ENCODE measurements at places on chromosomes 6 and 20.
A peak's percentile ranks its signal among the peaks of the same experiment; 100 is the strongest.

- DNase-seq, result no peak
Observed at GRCh38 chr20:36491901-36492617, 49.3 kb upstream of the MYL9 start.

- DNase-seq, result no peak
Observed at GRCh38 chr6:1587546-1587945, 22.2 kb upstream of the FOXC1 start.

DNA sequence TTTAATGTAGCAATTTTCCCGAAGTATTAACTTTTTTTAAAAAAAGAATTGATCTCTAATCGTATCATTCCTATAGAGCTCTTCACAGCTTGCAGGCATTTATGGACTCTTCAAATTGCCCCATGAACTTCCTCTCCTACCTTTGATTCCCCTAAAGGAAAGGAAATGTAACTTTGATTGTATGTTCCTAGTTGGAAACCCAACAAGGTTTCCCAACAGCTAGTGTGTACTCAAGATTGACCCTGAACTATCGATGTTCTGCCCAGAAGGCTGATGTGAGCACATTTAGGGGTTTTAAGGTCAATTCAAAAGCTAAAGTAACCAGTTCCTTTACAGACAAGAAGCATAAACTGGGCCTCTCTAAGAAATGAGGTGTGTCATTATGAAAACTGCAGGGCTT is 491.7 kb downstream of the PTPRT start:
- DNase-seq, result no peak

DNA sequence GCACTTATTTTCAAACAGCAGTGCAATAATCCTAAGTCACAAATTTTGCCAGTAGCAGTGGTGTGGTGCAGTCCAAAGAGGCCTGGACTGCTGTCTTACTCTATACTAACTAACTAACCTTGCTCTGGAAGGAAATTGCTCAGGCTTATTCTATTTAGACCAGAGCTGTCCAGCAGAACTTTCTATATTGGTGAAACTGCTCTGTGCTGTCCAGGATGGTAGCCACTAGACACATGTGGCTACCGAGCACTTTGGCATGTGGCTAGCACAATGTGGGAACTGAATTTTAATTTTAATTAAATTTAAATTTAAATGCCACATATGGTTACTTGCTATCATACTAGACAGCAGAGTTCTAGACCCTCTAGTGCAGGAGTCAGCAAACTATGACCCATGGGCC is 27.1 kb upstream of the FBXO9 start:
- no peak for DNase-seq

- no peak for DNase-seq
Observed at GRCh38 chr6:6775074-6775473, 186.6 kb downstream of the LY86 start.

DNA sequence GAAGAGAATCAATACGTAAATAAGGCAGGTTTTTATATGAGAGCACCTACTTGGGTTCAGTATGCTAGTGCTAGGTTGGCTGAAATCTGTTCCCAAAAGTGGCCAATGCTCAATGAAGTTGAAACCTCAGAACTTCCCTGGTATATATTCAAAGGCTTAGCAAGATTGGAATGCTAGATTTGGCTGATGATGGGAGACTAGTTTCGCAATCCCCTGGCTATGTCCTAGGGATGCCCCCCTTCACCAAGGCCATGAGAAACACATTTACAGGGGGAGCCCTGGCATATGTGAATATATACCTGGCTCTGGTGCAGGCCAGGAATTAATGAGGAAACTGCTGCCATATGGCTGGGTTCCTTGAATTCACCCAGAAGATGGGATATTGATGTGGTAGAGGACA is 142.4 kb upstream of the C6orf118 start:
- DNase-seq, result no peak

GRCh38 chr6:13991393-13991792 is 66.6 kb downstream of the RNF182 start:
- DNase-seq, result peak; percentile 38

- no peak for DNase-seq
Observed at GRCh38 chr6:136587527-136587926, 37.3 kb upstream of the MAP7 start.

DNA sequence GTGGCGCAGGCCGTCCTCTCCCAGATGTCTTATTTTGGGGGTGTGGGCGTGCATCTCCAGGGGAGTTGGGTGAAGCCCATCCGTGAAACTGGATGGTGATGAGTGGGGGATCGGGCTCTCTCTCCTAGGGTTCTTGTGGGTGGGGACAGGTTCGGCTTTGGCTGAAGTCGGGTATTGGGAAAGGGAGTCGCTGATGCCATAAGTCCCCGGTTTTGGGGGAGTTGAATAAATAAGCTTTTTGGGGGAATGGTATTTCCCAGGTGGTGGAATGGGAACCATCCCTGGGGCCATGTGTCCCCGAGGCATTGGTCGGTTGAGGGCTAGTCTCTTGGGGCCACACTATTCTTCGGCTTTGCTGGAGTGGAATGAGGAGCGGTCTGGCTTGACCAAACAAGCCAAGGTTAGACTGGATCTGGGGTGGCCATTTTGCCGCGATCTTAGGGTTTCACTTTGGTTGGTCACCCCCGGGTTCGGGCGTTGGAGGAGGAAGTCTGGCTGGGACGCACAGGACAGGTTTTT is 481 bp downstream of the ZNF133 start:
- peak; percentile 57 for DNase-seq

- no peak for DNase-seq
Observed at GRCh38 chr20:50163570-50164317, 10.2 kb upstream of the PEDS1 start.

DNA sequence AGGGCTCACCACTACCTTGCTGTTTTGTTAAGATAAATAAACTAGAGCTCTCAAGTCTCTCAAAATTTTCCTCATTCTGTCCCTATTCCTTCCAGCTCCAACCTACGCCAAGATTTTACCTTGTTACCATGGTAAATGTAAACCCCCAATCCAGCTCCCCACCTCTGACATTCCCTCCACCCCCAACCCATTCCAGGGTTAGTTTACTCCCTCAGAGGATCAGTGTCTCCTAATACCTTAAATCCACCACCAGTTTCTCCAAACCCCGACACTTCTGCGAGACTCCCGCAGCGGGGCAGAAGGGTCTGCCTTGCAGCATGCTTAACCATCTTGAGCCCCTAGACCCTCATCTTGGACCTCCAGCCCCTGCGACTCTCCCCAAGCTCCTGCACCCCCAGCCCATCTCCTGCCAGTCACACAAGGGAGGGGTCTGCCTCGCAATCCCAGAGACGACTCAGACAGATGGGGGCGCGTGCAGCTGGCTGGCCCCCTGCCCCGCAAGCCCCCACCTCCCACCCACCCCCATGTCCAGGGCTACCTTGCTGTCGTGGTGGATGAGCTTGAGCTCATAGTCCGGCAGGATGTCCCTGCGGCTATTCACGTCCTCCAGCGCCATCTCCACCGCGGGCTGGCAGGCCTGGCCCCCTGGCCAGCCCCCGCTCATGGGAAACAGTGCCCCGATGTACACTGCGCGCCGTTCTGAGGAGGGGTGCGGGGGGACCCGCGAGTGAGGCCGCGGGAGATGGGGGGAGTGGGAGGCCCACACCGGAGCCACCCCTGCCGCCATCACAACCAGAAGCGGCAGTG is 5.8 kb downstream of the GABBR1 start:
- DNase-seq, result no peak

- DNase-seq, result no peak
Observed at GRCh38 chr20:13684566-13685222, 46.0 kb upstream of the TASP1 start.

DNA sequence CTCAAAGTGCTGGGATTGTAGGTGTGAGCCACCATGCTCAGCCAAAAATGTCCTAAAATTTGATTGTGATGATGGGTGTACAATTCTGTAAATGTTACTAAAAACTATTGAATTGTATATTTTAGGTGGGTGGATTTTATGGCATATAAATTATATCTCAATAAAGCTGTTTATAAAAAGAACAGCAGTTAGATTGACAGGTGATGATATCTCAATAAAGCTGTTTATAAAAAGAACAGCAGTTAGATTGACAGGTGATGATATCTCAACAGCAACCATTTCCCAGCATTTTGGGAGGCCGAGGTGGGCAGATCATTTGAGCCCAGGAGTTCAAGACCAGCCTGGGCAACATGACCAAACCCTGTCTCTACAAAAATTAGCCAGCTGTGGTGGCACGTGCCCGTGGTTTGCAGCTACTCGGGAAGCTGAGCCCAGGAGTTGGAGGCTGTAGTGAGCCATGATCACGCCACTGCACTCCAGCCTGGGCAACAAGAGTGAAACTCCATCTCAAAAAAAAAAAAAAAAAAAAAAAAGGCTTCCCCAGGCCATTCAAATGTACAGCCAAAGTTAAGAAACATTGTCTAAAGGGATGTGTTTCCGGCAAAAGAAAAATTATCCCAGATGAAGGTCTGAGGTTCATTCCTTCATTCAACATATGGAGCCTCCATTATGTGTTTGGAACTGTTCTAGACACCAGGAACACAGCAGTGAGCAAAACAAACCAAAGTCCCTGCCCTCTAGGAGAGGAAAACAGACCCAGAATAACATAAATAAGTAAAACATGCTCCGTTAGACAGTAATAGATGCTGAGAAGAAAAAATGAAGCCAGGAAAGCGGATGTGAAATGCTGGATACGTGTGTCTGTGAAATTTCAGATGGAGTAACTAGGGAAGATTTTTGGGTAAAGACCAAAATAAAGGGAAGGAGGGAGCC is 1.6 kb upstream of the RBCK1 start:
- no peak for DNase-seq

- peak; percentile 62 for DNase-seq
Observed at GRCh38 chr6:44247338-44248302, 719 bp downstream of the HSP90AB1 start.

DNA sequence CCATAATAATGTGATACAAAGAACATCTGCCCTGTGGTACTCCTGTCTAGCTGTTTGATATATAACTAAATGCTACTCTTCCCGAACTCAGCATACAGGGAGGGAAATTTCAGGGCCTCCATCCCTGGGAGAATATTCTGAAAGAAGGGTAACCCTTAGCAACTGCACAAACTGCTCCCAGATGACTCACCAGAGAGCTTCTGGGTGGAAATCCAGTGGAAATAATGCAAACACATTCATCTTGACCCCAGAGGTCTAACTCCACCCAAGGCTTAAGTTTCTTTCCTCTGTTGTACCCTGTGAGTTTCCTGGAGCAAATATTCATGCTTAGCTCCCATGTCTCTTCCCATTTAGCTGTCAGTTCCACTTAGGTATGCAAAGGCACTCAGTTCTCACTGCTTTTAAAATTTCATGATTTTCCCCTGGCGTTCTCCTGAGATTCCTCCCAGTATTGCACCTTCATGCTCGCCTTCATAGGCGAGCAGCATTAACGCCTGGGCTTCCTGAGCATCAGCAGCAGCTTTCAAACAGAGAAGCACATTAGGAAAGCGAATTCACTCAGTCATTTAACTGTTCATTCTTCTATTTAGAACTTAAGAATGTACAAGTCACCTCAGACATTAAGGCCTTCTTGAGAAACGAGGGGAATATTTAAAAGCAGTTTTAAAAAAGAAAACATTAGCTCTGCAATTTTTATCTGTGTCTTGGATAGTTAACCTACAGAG is 43.8 kb upstream of the LAMA4 start:
- no peak for DNase-seq

- DNase-seq, result peak; percentile 92
Observed at GRCh38 chr6:33276864-33277662, at the start of gene B3GALT4. TSS of gene B3GALT4 (plus strand) at chr6:33277123. CDS start at chr6:33277420, 297 bp downstream.

DNA sequence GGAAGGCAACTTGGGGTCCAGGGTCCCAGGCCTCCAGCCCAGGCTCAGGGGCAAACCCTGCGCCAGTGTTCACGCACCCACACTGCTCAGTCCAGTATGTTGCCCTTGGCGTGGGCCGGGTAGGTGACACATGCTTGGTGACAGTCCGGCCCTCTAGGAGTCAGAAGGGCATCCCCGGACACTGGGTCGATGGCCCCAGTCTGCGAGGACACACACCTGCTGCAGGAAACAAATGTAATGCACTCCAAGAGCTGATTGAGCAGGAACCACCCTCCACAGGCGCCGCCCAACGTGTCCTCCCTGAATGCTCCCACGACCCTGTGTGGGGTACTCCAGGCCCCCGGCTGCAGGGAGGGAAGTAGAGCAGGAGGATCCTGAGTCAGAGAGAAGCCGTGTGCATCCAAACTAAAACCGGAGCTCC is 160.7 kb downstream of the DLL1 start:
- no peak for DNase-seq

DNA sequence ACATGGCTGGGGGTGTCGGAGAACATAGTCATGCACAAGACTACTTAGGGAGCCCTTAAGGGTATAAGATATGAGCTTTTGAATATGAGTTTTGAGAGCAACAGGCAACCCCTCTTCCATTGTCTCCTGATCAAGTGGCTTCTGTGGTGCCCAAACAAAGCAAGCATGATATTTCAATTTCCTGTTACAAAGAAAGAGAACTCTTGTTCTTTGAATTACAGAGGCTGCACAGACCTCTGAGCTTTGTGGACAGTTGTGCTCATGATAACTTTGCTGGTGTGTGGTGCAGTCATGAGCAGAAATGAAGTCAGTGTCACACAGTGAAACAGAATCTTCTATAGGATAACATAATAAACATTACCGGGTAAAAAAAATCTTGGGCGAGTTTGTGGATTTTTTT is 66.8 kb upstream of the THEMIS start:
- no peak for DNase-seq

GRCh38 chr6:14860774-14861173 is 385.1 kb upstream of the JARID2 start:
- DNase-seq, result no peak

- DNase-seq, result no peak
Observed at GRCh38 chr20:59152559-59153354, 10.9 kb upstream of the ZNF831 start.

GRCh38 chr20:21515300-21516179 is 1.7 kb upstream of the NKX2-2 start:
- DNase-seq, result peak; percentile 75

DNA sequence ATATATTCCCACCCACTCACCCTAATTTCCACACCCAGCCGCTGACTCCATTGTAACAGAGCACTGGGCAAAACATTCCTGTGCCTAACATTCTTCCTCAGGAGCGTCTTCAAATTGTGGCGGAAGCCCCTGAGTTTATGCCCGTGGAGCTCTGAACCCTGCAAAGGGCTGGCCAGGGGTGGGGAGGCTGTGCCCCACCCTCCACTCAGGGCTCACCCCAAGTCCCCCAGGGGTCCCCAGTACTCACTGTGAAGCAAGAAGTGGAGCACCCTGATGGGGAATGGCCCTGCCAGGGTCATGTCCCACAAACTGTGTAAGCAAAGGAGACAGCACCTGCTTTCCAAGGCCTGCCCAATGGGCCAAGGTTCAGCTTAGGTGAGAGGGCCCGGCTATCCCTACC is 303.2 kb downstream of the PREX1 start:
- no peak for DNase-seq

GRCh38 chr20:24694157-24694726 is 224.8 kb downstream of the SYNDIG1 start:
- DNase-seq, result no peak

- no peak for DNase-seq
Observed at GRCh38 chr20:35216541-35216940, 9.9 kb upstream of the MMP24 start.

GRCh38 chr20:62816031-62816883 is 593 bp upstream of the COL9A3 start:
- DNase-seq, result peak; percentile 98

GRCh38 chr20:20971810-20972209 is 134.3 kb downstream of the LINC00237 start:
- DNase-seq, result no peak

All from GM23338 (cell line).